ENCODE measurements at places on chromosomes 16 and 17.

DNA sequence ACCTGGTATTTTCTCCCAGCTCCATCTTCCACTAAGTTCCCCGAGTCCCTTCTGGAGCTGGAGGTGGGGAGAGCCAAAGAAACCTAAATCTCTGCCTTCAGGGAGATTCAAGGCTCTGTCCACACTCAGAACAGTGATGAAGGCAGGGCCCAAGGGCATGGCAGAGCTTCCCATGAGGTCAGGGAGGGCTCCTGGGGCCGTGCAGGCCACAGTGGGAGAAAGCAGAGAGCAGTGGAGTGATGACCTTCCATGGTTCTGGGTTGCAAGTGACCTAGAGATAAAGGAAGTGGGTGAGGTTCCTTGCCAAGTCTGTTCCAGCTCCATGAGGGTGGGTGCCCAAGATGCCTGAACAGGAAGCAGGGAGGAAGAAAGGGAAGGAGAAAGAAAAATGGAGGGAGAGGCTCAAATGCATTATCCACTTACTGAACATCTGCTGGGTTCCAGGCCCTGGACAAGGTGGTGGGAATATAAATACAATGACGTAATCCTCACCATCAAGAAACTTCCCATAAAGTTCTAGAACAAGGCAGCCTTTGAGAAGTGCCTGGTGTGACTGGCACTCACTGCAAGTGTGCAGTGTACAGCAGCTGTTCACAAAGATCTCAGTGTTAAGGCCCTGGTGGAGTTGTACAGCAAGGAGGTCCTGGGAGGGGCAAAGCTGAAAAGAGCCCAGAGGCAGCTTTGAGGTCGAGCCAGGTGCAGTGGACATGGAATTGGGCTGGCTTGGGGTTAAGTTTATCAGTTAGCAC, 13.3 kb downstream of the TBKBP1 start:
- DNase-seq: no peak

- DNase-seq: no peak
Observed at GRCh38 chr16:11700264-11701029, 32.2 kb downstream of the SNN start.

DNA sequence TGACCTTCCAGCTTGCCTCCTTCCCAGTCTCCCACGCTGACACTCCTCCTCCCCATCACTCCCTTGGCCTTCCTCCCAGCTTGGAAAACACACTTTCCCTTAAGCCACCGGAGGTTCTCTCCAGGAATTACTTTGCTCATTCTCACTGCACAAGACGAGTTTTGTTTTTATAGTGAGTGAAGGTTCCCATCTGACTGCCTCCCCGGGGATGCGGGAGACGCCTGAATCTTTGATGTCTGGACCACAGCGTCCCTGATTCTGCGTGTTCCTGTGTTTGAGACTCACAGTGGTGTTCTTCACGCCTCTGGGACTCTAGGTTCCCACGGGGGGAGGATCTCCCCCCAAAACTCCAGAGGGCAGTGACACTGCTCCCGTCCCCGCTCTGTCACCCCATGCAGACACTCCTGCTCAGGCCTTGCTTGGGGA, 2.0 kb downstream of the DNAI2 start:
- no peak for DNase-seq

- no peak for DNase-seq
Observed at GRCh38 chr17:76539631-76540271, at the start of gene PRCD. PRCD (plus strand) TSS chr17:76540044; CDS start chr17:76540142, 98 bp downstream.

GRCh38 chr16:79805621-79806020, 205.1 kb upstream of the MAF start:
- DNase-seq: no peak

DNA sequence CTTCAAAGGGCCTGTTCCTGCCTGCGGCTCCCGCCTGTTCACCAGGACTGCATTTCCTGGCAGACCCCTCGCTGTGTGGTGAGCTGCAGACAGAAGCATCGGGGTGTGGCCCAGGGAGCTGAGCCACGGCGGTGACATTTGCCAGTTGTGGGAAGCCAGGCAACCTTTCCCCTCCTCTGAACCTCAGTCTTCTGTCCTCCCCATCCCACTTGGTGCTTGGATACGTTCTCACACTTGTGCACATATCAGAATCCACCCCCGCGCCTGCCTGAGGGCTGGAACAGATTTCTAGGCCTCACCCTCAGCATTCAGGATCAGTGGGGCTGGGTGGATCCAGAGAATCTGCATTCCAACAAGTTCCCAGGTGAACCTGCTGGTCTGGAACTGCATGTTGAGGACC, 63.5 kb downstream of the CRISPLD2 start:
- DNase-seq: no peak

DNA sequence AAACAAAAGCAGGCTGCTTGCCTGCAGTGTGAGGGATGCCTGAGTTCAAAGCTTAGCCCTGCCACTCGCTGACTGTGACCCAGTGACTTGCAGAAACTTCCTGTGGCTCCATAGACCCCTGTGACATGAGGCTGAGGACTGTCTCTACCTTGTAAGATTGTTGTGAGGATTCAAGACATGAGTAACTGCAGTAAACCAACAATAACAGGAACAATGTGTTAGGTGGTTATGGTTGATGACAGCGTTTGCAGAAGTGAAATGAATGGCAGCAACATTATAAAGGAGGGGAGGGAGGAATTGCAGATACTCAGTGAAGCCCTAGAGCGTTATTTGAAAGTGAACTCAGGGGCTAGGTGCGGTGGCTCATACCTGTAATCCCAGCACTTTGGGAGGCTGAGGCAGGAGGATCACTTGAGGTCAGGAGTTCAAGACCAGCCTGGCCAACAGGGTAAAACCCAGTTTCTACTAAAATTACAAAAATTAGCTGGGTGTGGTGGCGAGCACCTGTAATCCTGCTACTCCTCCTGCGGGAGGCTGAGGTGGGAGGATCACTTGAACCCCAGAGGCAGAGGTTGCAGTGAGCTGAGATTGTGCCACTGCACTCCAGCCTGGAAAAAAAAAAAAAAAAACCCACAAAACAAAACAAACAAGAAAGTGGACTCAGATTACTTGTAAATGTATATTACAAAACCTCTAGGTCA, 33.5 kb upstream of the EMP2 start:
- no peak for DNase-seq

DNA sequence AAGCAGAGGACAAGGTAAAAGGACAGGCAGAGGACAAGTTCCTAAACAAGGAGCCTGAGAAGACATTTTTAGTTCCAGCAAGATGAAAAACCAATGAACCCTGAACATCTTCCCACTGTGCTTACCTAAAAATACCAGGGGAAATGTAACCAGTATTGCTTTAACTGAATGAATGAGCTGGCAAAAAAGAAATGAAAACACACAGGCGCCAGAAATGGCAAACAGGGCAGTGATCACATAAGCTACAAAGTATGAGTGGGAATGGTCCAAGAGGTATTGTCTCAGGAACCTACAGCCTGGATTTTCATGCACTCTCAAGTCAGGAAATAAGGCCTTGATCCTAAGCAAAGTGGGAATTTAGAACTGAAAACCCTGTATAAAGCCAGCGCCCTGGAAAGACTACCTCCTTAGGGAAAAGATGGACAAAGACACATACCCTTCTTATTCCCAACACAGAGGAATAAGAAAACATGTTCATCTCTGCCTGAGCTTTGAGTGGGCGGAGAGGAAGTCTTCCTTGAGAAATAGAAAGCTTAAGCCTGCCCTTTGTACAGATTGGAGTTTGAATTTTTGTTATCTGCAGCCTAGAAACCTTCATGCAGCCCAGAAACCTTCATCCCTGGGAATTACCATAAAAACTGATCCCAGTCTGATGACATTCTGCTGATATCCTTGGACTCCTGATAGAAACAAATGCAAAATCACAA, 2.1 kb downstream of the CMTM2 start:
- no peak for DNase-seq

DNA sequence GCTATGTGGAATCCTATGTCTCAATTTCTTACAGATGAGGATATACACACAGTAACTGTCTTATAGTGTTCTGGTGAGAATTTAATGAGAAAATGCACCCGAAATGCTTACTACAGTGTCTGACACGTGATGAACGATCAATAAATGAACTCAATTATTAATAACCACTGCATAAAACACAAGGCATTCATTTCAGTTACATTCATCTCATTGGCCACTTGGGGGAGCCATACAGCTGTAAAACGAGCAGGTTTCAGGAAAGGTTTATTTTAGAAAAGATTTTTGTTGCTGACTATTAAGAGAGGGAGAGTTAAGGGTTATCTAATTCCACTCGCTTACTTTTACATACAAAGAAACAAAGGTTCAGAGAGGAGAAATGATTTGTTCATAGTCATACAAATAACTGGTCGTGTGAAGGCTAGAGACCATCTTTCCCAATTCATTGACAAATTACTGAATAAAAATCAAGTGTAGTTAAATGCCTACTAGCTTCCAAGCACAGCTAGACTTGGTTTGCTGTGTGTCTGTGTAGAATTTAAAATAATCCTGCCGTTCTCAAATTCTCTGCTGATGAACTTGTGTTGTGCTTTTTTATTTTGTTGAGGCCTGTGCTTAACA, 160.1 kb downstream of the MAP2K4 start:
- DNase-seq: no peak

DNA sequence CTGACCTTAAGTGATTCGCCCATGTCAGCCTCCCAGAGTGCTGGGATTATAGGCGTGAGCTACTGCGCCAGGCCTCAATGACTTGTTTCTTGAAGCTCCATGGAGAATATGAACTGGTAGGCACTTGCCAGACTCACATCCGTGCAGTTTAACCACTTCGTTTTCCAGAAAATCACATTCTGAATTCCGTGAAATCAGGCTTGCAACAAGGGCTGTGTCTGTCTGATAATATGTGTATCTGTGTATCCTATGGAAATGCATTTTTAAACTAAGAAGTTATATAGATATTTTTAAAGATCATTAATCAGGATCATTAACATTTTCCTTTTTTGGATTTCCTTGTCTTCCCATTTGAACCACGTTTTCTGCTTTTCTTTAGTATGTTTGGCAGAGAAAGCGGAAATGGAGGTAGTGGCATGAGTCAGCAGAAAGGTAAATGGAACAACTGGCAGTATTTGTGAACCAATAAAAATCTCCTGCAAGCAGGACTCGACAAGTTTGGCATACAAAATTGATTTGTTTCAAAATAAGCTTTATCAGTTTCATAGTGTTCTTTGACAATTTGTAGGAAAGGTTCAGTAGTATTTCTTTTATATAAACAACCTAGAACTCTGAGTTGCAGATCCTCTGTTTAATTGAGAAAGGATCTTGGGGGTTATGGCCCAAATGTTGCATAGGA, 33.0 kb downstream of the USP10 start:
- DNase-seq: no peak

- no peak for DNase-seq
Observed at GRCh38 chr17:3732210-3732621, 8.5 kb downstream of the HASPIN start.

DNA sequence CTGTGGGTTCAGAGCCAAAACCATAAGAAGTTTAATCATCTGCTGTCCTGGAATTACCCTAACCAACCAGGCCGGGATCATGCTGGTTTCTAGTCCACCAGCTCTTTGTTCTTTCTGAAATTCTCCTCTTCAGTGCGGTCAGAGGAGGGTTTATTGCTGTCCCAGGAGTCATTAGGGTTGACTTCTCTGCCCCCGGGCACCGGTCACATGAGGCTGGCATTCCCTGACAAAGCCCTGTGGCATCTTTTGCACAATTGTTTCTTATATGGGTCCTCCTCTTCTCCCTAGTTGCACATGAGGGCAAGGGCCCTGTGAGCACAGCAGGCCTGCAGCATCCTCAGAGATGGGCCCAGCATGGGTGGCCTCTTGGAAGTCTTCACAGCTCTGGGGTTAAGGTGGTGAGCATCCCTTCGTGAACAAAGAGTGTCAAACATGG, 243.9 kb downstream of the IRF8 start:
- no peak for DNase-seq

DNA sequence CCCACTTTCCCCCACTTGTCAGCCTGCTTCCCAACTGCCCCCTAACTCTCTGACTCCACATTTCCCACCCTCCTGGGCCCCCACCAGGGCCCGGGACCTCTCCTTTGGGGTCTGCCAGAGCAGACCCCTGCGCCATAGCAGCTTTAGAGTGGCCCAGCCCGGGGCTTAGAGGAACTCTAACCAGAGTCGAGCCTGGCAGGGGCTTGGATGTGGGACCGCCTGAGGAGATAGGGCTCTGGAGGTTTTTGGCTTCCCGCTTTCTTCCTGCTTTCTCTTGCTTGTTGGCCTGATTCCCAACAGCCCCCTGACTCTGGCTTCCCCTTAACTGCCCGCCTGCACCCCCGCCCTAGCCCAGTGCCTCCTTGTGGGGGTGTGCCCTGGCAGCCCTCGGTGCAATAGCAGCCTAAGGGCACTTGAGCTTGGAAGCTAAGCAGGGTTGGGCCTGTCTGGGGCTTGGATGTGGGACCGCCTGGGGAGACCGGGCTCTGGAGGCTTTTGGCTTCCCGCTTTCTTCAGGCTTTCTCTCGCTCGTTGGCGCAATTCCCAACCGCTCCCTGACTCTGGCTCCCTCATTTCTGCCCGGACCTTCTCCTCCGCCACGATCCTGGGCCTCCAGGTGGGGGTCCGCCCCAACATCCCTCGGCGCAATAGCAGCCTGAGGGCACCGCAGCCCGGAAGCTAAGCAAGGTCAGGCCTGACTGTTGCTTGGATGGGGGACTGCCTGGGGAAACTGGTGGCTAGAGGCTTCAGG, 2292.0 kb downstream of the TP53TG3F start:
- no peak for DNase-seq

GRCh38 chr17:21345236-21345635, 30.9 kb upstream of the KCNJ12 start:
- DNase-seq: no peak

- no peak for DNase-seq
Observed at GRCh38 chr17:42404326-42405055, 16.2 kb upstream of the STAT3 start.

- no peak for DNase-seq
Observed at GRCh38 chr16:9415545-9415944, 324.1 kb downstream of the HAPSTR1 start.
